ENCODE measurements at places on chromosomes 3 and 15. TPM values are rescaled to one million over a fixed set of nuclear protein-coding genes. Genes with fewer than 3 reads are reported as not detected.

Gene SLC15A2
- 4.7 TPM for total RNA-seq

Gene DNAJB11
- total RNA-seq = 41.3 TPM

Gene TIMP4
- total RNA-seq = 73.9 TPM

Gene NGLY1
- 26.9 TPM for total RNA-seq

Gene SKOR1
- total RNA-seq = 3.5 TPM

Gene RGMA
- total RNA-seq = 55.7 TPM

Gene P2RY1
- 5.0 TPM for total RNA-seq

Gene MYH15
- 0.14 TPM for total RNA-seq

GRCh38 chr3:10552631-10552943 lies 47.2 kb upstream of the ATP2B2 start:
- no peaks in the 10 kb centered on the region for H3K36me3 ChIP-seq
- H3K4me1 ChIP-seq = no peaks in the 10 kb centered on the region
- no peak overlapping the region for H3K4me3 ChIP-seq
- no peaks in the 10 kb centered on the region for H3K27me3 ChIP-seq
- no peak for DNase-seq

GRCh38 chr15:80695911-80696661 lies 976 bp downstream of the ABHD17C start:
- no peak for DNase-seq
- H3K27ac ChIP-seq = no peak overlapping the region
- H3K36me3 ChIP-seq = no peaks in the 10 kb centered on the region
- H3K4me1 ChIP-seq = no peaks in the 10 kb centered on the region
- H3K27me3 ChIP-seq = no peaks in the 10 kb centered on the region
- peak overlapping the region; percentile 79 for H3K4me3 ChIP-seq

DNA sequence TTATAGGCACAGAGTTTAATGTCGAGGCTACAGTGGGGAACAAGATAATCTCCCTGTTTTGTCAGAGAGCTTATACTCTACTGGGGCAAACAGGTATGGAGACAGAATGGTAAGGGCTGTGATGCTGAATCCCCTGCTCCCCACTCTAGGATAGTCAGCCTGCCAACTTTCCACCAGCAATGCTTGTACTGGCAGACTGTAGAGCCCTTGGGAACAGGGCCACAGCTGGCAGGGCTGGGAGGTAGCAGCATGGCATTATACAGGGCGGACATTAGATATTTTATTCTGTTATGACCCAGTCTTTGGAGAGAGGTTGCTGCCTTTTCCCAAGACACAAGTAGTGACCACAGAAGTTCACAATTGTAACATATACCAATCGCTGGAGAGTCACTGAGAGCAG lies 91.2 kb downstream of the ARRDC4 start:
- no peaks in the 10 kb centered on the region for H3K36me3 ChIP-seq
- no peaks in the 10 kb centered on the region for H3K27me3 ChIP-seq
- no peaks in the 10 kb centered on the region for H3K4me1 ChIP-seq
- DNase-seq = no peak
- H3K4me3 ChIP-seq = no peak overlapping the region
- no peak overlapping the region for H3K27ac ChIP-seq

DNA sequence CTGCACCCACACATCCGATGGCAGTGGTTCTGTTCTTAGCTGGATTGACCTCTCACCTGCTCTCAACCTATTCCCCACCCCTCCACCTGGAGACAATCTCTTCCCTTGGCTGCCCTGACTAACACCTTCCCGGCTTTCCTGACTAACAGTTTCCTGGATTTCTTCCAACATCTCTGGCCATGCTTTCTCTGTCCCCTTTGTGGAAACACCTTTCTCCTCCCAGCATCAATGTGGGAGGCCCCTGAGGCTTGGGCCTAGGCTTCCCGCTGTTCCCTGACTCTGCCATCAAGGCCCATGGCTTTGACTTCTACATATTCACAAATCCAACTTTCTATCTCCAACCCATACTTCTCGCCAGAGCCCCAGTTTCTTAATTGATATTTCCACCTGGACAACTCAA lies 142.8 kb upstream of the ATP2B2 start:
- no peaks in the 10 kb centered on the region for H3K4me1 ChIP-seq
- H3K27me3 ChIP-seq = no peaks in the 10 kb centered on the region
- H3K4me3 ChIP-seq = no peak overlapping the region
- no peak overlapping the region for H3K27ac ChIP-seq
- no peaks in the 10 kb centered on the region for H3K36me3 ChIP-seq
- no peak for DNase-seq

DNA sequence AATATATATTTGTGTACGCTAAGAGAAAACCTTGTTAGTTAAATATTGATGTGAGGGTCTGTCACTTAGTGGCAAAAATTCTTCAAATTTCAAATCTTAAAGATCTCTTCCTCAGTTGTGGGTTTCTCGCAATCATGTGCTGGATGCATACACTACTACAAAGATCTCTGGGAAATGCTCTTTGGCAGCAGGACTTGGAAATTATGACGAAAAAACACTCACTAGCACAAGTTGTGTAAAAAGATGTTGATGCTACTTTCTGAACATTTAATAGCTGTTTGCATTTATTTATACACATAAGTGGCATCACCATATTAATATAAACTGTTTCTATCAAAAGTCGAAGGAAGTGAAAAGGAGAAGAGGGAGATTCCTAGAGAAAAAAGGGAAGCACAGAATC lies 10.8 kb upstream of the NANOGP8 start:
- no peak overlapping the region for H3K27ac ChIP-seq
- no peaks in the 10 kb centered on the region for H3K27me3 ChIP-seq
- no peak overlapping the region for H3K4me3 ChIP-seq
- no peak for DNase-seq
- H3K4me1 ChIP-seq = no peaks in the 10 kb centered on the region

GRCh38 chr3:73546961-73547360 lies 77.8 kb downstream of the PDZRN3 start:
- H3K4me3 ChIP-seq = no peak overlapping the region
- no peaks in the 10 kb centered on the region for H3K27me3 ChIP-seq
- H3K4me1 ChIP-seq = peaks cover 13% of the 10 kb centered on the region
- DNase-seq = no peak
- H3K36me3 ChIP-seq = no peaks in the 10 kb centered on the region

- no peaks in the 10 kb centered on the region for H3K27me3 ChIP-seq
- no peak overlapping the region for H3K27ac ChIP-seq
- H3K4me3 ChIP-seq = no peak overlapping the region
- H3K4me1 ChIP-seq = no peaks in the 10 kb centered on the region
- no peaks in the 10 kb centered on the region for H3K36me3 ChIP-seq
Observed at GRCh38 chr3:116051040-116051439, 394.2 kb downstream of the LSAMP start.

- no peaks in the 10 kb centered on the region for H3K27me3 ChIP-seq
- H3K4me1 ChIP-seq = peaks cover 11% of the 10 kb centered on the region
- no peak overlapping the region for H3K4me3 ChIP-seq
- no peaks in the 10 kb centered on the region for H3K36me3 ChIP-seq
- DNase-seq = no peak
- H3K27ac ChIP-seq = no peak overlapping the region
Observed at GRCh38 chr3:71416876-71417275, 166.7 kb downstream of the FOXP1 start.

- H3K4me3 ChIP-seq = no peak overlapping the region
- no peaks in the 10 kb centered on the region for H3K4me1 ChIP-seq
- H3K27ac ChIP-seq = no peak overlapping the region
- no peaks in the 10 kb centered on the region for H3K27me3 ChIP-seq
Observed at GRCh38 chr3:159128628-159129027, 326.8 kb downstream of the MFSD1 start.

- DNase-seq = no peak
- H3K4me1 ChIP-seq = no peaks in the 10 kb centered on the region
- H3K36me3 ChIP-seq = no peaks in the 10 kb centered on the region
- H3K4me3 ChIP-seq = no peak overlapping the region
- H3K27ac ChIP-seq = no peak overlapping the region
Observed at GRCh38 chr3:117518364-117518763, 808.8 kb downstream of the TUSC7 start.

Data from thoracic aorta (tissue), 2 donors.